ENCODE measurements at places on chromosomes 16 and 17.

DNA sequence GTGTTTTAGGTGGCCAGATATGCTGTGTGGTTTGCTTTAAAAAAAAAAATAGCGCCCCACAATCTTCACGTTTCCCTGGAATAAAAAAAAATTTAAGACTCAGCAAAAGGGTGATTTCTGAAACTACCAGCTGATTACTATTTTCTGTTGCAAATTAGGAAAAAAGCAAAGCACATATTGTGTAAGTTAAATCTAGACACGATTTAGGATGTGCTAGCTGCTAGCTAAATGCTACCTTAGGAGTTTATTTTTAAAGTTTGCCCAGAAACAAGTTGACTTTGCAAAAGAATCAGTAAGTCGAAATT, 944 bp upstream of the MARF1 start:
- no peak for DNase-seq

DNA sequence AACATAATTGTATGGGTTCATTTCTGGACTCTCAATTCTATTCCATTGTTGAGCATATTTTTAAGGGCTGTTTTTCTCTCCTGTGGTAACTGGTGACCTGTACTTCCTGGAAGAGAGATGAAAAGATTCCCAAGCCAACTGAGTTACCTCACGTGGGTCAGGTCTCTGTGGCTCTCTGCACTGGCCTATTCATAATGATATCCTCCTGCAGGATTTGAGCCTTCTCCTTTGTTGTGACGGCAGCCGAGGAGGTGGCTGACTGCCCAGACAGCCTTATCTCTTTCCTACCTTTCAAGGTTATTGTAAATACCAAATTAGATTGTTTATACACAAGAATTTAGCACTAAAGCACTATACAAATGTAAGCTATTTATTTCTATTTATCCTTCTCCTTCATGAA, 2.7 kb upstream of the ACE start:
- no peak for DNase-seq

GRCh38 chr17:22514315-22514714, 822.0 kb downstream of the KCNJ18 start:
- DNase-seq = no peak

GRCh38 chr17:74959826-74960515, 12.6 kb downstream of the HID1 start:
- DNase-seq = no peak

- no peak for DNase-seq
Observed at GRCh38 chr17:37050920-37051319, 102.2 kb downstream of the AATF start.

- no peak for DNase-seq
Observed at GRCh38 chr17:66520999-66521398, 218.6 kb downstream of the PRKCA start.

DNA sequence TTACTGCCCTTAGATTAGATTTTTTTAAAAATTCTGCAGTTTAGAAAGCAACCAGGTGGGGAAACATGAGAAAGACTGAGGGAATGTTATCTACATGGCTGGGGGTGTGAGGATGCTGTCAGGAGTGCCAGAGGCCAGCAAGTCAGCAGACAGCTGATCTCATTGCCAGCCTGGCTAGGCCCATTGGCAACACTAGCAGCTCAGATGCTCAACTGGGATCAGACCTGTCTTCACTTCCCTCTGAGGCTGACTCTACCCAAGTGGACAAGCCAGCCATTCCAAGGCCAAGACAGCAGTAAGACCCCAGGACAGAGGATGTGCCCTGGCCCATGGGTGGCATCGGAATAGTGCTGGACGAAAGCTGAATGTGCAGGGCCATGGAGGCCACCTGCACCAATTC, 96.2 kb downstream of the TMEM132E start:
- no peak for DNase-seq

DNA sequence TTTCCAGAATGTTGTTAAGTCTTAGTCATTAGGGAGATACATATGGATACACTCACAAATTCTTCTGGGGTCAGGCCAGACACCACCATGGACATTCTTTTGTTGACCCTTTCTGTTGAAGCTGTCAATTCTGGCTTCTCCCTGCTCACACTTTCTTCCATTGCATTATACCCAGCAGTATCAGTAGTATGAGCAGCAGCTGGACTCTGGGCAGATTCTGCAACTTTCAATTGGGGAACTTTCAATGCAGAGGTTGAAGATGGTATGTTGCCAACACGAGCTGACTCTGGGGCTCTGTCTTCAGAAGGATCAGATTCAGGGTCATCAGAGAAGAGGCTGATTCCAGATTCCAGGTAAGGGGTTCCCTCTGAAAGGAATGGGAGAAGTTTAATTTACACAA, 45.8 kb downstream of the RND2 start:
- no peak for DNase-seq

GRCh38 chr17:30414486-30414885, 35.8 kb downstream of the CPD start:
- no peak for DNase-seq

DNA sequence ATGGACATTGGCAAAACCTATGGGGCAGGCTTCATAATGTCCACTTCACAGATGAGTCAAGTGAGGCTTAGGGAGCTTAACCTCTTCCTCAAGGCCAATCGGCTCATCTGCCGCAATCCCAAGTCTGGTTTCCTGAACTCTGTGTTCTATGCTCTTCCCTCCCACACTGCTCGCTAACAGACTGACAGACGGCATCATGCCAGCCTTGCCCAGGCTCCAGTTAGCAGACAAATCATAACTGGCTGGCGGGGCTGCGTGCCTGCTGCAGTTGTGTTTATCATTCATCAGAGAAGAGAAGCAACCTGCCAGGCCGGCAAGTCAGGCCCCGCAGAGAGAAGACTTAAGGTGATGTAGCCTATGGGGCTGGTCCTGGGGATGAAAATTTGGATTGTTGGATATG, 216.2 kb upstream of the ASIC2 start:
- no peak for DNase-seq

- DNase-seq = no peak
Observed at GRCh38 chr16:50126183-50126582, 26.9 kb upstream of the TENT4B start.

GRCh38 chr16:88356124-88356726, 26.5 kb upstream of the ZNF469 start:
- no peak for DNase-seq

- DNase-seq = peak; percentile 88
Observed at GRCh38 chr16:180681-181564, 664 bp downstream of the HBQ1 start.

- DNase-seq = no peak
Observed at GRCh38 chr16:77531752-77532151, 96.9 kb upstream of the ADAMTS18 start.

GRCh38 chr17:9037736-9038135, 16.4 kb downstream of the NTN1 start:
- DNase-seq = no peak

GRCh38 chr17:29557085-29557738, 9.6 kb downstream of the ABHD15 start:
- DNase-seq = no peak

DNA sequence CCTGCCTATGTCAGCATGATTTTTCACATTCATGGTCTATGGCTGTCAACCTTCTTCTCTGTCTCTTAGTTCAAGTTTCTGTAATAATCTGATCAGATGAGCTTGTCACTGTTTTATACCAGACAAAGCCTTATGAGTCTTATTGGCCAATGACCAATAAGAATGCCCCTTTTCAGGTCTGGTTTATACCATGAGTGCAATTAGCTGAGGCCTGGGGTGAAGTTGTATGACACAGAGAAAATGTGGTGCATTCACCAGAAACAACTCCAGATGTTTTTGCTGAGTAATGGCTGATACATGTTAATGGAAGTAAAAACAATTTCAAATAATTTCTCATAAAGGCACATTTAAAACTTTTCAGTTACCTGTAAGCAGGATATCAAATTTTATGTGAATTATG, 218.6 kb upstream of the CDH8 start:
- DNase-seq = no peak

DNA sequence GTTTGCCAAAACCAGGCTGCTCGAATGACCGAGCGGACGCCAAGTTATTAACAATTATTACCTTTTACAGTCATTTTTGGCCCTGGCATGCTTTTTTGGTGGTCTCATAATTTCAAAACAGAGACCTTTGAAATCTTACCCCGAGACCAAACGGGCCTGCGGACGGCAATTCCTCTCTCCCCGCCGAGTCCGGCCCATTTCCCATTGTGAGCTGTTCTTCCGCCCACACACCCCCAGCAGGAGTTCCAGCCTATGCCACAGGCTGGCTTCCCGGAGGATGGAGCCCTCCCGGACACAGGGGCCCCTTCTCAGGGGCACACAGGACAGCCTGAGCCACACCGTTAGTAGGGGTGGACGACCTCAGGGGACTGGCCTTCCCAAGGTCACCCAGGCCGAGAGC, 130.7 kb downstream of the C16orf95 start:
- DNase-seq = no peak

DNA sequence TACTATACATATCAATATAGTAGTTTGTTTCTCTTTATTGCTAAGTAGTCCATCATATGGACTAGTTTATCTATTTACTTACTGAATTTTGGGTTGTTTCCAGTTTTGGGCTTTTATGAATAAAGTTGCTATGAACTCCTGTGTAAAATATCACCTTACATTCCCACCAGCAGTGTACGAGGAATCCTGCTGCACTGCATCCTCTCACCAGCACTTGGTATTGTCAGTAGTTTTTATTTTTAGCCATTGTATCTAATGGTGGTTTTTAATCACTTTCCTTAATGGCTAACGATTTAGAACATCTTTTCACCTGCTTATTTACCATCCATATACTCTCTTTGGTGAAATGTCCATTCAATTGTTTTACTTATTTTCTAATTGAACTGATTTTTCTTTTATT, 24.0 kb downstream of the CDC27 start:
- DNase-seq = no peak

- DNase-seq = no peak
Observed at GRCh38 chr17:40915721-40916256, 21.7 kb downstream of the KRT23 start.

DNA sequence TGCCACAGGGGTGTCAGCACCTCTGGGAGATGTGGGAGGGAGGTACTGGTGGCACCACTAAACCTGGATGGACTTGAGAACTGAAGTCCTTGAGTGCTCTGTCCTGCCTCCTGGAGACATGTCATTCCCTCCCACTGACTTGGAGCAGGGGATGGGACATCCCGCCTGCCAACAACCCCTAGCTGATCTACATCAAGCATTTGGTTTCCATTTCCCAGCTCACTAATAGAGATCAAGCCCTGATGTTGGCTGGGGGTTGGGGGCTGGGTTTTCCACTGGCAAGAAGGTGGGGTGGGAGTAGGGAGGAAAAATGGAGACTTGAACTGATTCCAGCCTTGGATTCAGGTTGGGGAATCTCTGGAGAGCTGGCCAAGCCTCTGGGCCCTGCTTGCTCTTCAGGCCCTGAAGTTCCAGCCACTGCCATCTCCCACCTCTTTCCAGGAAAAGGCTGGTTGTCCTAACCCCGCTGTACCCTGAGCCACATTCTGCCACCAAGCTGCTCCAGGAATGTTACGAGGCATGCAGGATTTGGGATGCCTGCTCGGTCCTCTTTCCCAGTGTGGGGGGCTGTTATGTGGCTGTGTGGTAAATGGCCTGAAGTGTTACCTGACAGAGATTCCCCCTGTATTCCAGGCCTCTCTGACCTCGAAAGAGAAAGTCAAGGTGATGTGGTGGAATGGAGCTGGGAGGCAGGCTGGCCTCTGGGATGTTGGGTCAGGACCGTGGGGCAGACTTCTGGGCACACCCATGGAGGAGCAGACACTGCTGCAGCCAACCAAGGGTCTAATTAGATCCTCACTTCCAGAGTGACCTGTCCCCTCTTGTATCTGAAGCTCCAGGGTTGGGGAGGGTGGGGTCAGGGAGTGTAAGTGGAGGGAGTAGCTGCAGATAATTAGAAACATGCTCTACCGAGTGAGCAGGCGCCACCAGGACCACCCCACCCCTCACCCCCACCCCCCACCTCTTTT, 16.7 kb downstream of the IGFBP4 start:
- DNase-seq = no peak

- no peak for DNase-seq
Observed at GRCh38 chr16:83723244-83723643, 84.5 kb upstream of the HSBP1 start.

GRCh38 chr16:84369105-84369504, 767 bp downstream of the ATP2C2 start:
- no peak for DNase-seq

DNA sequence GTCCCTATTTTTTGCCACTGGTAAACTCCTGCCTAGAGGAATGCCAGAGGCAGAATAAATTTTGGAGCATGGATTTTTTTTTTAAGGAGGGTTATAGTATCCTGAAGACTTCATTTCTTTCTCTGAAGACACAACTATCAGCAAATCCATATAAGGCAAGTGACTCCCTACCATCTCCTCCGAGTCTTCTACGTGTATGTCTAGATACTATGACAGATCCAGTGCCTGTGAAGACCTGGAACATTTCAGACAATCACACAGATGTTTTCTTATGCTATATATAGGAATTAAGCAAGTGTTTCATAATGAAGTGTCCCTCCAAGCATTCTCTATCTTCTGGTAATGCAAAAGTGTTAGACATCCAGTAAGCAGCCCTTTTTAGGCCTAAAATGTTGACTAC, 255.5 kb upstream of the TBX2 start:
- no peak for DNase-seq

DNA sequence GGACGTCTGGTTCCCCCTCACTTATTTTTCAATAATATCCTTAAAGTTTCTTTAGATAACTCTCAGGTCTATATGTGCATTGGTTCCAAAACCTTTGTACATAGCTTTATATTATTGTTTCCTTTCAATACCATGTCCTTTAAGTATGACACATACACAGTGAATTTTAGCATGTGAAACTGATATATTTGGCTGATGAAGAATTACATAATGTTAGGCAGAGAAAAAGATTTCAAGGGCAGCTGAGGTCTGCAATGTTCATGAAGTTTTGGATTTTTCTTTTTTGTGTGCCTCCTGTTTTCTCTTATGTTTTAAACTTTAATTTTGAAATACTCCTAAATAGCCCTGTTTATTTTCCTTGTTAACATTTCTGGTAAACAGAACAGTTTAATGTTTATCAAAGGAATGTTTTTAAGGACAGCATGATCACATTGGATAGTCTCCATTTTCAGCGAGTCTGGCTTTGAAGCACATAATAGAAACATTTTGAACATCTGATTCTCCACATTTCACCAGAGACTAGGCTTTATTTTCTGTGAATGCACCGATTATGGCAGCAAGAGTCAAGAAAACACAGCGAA, 32.9 kb upstream of the FBXO47 start:
- DNase-seq = no peak

- peak; percentile 7 for DNase-seq
Observed at GRCh38 chr16:5615868-5616642, 518.5 kb upstream of the EEF2KMT start.

GRCh38 chr16:69150146-69150865, 17.9 kb downstream of the UTP4 start:
- DNase-seq = peak; percentile 68
